ENCODE measurements at places on chromosomes 2 and 18.

- DNase-seq, result peak; percentile 76
Measured at GRCh38 chr2:8193686-8194615, 487.9 kb upstream of the ID2 start.

DNA sequence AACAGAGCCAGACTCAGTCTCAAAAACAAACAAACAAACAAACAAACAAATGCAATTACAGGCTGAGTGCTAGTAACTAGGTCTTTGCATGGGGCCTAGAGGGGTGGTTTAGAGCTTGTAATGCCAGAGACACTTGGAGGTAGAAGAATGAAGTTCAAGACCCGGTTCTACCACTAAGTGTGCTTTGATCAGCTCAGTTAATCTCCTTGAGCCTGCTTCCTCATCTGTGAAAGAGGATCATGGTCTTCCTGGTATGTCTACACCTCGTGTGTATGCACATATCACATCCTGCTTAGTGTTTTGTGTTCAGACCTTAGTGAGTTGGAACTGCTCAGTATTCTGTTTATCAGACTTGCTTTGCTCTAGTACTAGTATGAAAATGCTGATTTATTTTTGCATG, 4.8 kb upstream of the ATP6V1C2 start:
- DNase-seq, result peak; percentile 66

GRCh38 chr18:52401236-52401635, 61.2 kb downstream of the DCC start:
- DNase-seq, result no peak

DNA sequence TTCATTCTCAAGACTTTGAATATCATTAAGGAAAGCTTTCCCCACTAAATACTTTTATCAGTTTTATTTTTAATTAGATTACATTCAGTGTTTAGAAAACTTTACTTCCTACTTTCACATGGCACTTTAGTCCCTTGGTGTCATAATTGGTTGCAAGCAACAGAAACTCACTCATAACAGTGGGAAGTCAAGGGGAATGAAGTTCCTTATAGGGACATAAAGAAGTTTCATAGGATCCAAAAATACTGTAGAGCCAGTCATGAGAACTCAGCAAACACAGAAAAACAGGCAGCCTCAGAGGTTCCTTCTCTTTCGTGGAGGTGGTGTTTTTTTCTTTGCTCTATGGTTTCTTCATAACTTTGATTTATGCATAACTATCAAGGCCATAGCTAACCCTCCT, 809.0 kb downstream of the BCL11A start:
- DNase-seq, result no peak

DNA sequence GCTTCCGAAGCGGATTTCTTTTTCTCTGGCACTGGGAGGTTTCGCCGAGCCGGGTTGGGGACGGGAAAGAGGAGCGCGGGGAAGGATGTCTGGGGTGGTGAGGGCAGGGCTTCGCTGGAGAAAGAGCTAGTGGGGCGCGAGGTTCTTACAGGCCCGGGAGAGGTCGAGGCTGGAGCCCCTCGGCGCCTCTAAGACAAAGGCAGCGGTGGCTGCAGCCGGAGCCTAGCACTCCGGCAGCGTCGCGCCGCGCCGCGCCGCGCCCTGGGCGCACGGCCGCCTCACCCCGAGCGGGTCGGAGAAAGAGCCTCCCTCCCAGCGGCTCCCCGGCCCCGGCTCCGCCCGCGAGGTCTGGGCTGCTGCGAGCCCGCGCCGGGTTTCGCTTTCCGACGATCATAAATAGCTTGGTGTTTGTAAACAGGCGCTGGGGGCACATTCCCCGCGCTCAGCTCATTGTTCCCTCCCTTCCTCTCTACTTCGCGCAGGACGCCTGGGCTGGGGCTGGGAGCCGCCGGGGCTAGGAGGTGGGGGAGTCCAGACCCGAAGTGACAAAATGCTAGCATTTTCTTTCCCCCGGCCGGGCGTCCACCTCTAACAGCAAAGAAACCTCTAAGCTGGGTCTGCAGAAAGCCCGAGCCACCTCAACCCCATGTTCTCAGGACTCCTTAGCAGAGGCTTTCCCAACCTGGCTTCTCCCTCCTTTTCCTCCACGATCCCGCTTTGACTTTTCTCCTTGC, 813 bp upstream of the MEIS1 start:
- DNase-seq, result peak; percentile 56
